MCF 10A (cell line): ENCODE measurements at places on chromosomes 1 and 21.

- DNase-seq = no peak
Observed at GRCh38 chr1:195886000-195886399, 722.2 kb downstream of the KCNT2 start.

DNA sequence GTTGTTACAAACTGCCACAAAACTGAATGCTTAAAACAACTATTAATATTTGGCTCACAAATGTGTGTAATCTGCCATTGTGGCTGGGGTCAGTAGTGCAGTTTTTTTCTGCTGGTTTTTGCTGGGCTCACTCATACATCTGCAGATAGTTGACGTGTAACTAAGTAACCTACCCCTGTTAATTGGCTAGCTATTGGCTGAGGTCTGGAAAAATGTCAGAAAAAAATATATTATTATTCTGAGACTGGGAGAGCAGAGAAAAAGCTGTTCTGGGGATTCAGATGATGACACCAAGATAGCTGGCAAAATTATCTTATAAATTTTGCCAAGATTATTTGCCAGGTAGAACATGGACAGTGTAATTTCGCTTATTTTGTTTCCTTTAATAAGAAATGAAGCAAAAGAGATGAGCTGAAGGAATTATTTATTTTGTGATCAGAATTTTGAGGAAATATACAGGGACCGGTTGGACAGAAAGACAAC, 616.1 kb upstream of the ADAMTS5 start:
- DNase-seq = no peak

GRCh38 chr21:33490991-33491372, 534 bp downstream of the DNAJC28 start:
- DNase-seq = no peak

- DNase-seq = no peak
Observed at GRCh38 chr1:180353945-180354344, 123.9 kb downstream of the LHX4 start.

DNA sequence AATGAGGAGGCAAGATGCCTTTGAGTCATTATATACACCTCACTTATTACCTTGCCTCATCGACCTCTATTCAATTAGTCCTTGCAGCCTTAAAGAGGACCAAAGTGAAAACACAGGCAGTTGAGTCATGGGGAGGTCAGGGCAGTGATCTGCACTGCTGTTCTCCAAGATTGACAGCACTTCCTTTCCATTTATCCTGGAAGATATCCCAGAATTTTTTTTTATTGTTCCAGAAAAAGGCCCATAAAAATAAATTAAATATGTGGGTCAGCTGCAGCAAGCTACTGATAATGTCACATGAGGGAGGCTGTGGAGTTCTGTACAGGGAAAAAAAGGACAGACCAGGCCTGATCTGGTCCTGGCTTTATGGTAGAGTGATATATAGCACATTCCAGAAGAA, 33.2 kb upstream of the CDC42BPA start:
- DNase-seq = peak; percentile 77

- DNase-seq = peak; percentile 74
Observed at GRCh38 chr1:157932069-157932468, 61.4 kb upstream of the KIRREL1 start.

DNA sequence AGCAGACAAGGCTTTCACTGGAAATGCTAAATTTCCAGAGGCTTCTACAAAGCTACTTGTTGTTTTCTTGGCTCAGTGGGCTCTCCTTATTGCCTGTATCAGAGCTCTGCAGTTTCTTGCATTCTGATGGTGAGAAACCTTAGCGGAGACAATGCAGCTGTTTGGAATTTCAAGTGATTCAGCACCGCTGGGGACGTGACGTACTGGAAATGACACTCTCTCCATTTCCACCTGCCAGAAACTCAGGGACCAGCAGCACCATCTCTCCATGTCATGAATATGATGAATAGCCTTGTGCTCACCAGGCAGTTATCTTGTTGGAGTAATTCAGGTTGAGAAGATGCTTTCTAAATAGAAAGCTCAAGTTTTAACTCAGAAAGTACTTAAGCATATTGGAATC, 497.2 kb upstream of the DEPDC1 start:
- DNase-seq = no peak

- no peak for DNase-seq
Observed at GRCh38 chr1:199843861-199844260, 183.6 kb upstream of the NR5A2 start.

DNA sequence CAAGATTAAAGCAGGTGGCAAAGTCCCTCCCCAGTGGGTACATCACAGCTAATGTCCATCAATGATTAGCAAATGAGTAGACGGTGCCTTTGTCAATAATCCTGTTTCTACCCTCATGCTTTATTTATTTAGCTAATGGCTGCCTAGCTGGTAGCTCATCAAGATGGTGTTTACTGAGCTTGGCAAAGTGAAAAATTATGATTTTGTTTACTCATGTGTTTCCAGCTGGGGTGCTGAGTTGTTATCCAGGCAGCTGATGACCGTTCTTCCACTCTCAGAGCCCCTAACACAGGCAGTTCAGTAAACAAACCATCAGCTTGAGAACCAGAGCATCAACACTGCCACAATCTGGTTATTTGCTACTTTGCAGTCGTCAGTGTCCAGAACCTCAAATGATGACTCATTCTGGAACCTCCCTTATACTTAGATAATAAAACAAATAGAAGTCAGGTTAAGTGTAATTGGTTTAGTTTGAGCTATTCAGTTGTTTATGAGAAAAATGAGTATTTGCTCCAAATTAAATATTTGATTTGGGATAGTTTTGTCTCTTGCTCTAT, 163.9 kb downstream of the ST6GALNAC5 start:
- peak; percentile 63 for DNase-seq

DNA sequence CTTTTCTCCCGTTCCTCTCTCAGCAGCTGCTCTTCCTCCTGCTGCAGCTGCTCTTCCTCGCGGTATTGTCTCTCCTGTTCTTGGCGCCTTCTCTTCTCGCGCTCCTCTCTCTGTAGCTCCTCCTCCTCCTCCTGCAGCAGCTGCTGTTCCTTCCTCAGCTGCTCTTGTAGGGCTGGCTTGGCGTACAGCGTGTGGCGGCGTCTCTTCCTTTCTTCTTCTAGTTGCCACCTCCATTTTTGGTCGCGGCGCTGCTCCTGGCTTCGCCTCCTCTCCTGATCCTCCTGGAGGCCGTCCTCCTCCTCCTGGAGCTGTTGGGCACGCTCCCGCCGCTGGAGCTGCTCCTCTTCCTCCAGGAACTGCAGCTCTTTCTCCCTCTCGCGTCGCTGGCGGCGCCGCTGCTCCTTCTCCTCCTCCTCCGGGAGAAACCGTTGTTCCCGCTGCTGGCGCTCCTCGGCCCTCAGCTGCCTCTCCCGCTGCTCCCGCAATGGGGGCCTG, 4.8 kb downstream of the TCHH start:
- DNase-seq = peak; percentile 84

GRCh38 chr1:236160540-236161127, 18.3 kb downstream of the GPR137B start:
- no peak for DNase-seq

DNA sequence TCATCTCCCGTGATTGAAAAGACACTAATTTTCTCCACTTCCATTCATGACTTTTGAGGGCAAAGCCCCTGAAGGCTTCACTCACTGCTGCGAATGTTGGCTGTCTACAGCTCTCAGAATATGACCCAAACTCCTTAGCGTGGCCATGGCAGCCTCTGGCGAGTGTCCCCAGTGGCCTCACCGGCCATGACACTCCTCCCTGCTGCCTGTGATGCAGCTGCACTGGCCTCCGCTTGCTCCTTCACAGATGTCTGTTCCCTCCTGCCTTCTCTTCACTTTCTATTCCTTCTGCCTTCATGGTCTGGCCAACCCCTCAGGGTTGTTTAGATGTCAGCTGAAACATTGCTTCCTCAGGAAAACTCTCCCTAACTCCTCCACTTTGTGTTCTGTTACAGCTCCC, 30.8 kb upstream of the PTPRF start:
- no peak for DNase-seq

- no peak for DNase-seq
Observed at GRCh38 chr1:55437692-55438091, 222.5 kb upstream of the USP24 start.

DNA sequence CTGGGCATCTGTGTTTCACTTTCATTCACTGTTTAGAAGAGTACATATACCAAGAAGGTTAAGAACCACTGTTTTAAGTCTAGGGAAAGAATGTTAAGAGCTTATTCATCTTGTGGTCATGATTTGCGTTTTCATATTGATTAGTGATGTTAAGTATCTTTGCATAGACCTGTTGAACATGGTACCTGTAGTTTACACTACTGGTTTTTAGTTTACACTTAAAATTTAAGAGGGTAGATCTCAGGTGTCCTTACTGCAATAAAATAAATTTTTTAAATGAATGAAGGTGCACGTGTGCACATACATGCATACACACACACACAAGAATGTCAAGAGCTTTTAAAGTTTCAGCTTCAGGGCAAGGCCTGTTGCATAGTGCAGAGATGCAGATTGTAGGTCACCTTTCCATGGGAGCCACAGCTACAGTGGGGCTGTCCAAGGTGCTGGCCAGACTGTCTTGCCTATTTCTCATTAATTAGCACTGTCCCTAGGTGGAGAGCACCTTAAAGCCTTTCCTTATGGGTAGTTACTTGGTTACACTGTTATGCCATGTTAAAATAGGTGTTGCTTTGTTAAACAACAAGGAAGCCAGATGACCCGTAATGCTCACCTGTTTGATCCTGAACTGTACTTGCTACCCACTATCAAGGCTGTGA, 543.0 kb upstream of the DAB1 start:
- DNase-seq = peak; percentile 40

DNA sequence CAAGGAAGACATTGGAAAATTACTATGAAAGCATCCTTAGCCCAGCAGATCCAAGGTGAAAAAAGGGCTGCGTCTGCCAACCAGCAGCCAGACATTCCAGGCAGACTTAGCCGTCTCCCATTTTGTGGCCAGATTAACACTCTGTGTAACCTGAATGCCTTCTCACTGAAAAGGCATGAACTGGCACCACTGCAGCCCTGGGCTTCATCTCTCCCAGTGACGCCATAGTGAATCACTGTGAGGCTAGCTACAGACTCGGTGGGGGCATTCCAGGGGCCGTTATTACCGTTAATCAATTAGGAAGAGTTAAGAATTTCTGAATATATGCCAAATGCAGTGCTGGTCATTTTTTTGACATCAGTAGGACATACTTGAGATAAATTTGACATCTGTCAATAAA, 627.4 kb downstream of the LMO4 start:
- DNase-seq = peak; percentile 73

DNA sequence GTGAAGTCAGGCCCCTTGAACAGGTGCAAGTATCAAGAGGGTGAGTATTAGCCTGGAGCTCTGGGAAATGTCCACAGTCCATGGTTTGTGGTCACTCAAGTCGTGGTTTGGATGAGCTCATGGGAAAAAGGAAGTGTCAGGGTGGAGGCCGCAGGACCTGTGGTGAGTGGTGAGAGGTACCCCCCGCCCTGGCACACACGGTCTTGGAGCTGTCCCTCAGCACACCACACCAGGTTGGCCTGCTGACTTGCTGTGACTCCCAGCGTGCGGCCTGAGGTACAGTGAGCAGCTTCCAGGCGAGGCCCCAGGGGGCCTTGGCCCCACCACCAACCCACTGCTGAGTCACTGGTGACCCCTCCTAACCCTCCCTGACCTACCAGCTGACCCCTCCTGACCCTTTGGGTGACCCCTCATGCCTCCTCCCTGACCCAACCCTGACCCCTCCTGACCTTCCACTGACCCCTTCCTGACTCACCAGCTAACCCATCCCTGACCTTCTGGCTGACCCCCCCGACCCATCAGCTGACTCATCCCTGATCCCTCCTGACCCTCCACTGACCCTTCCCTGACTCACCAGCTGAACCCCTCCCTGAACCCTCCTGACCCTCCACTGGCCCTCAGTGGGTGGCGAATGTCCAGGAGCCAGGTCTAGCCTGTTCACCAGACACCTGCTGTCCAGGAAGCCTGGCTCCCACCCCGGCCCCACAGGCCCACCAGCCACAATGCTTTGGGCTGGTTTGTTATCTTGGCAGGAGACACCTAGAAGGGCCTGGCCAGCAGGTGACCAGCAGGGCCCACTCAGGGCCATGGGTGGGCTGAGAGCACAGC, 34.8 kb upstream of the RNF187 start:
- DNase-seq = no peak

- DNase-seq = peak; percentile 50
Observed at GRCh38 chr1:197526736-197527371, 248.4 kb downstream of the DENND1B start.

- no peak for DNase-seq
Observed at GRCh38 chr21:30997541-30997940, 40.7 kb downstream of the KRTAP19-8 start.

DNA sequence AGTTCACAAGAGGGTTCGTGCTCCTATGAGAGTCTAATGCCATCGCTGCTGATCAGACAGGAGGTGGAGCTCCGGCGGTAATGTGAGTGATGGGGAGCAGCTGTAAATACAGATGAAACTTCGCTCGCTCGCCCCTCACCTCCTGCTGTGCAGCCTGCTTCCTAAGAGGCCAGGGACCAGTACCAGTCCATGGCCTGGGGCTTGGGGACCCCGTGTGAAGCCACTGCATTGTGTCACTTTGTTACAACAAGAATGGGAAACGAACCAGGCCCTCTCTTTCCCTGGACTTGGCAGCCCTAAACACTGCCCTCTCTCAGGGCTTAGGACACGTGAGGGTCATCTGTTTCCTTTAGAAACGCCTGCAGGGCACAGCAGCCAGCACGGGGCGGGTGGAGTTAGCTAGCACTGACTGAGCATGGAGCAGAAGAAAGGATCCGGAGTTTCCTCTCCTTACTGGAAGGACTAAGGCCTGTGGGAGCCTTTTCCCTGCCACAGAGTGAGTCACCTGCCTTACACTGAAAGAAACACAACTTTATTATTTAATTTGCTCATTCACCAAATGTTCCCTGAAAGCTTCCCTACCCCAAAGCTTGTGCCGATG, 185.2 kb upstream of the TMEM51 start:
- DNase-seq = peak; percentile 48

- DNase-seq = peak; percentile 49
Observed at GRCh38 chr1:46333300-46334029, 7.1 kb upstream of the NSUN4 start.

- DNase-seq = no peak
Observed at GRCh38 chr1:94154989-94155388, 34.0 kb upstream of the ABCA4 start.

GRCh38 chr1:88877911-88878310, 13.5 kb downstream of the GTF2B start:
- no peak for DNase-seq

GRCh38 chr1:240602189-240602588, 9.8 kb downstream of the GREM2 start:
- no peak for DNase-seq

- DNase-seq = no peak
Observed at GRCh38 chr1:152313970-152314369, 11.1 kb downstream of the FLG start.

- DNase-seq = peak; percentile 66
Observed at GRCh38 chr1:204313675-204314074, 46.1 kb downstream of the PLEKHA6 start.

GRCh38 chr1:107530543-107530942, 389.7 kb downstream of the NTNG1 start:
- DNase-seq = peak; percentile 67

DNA sequence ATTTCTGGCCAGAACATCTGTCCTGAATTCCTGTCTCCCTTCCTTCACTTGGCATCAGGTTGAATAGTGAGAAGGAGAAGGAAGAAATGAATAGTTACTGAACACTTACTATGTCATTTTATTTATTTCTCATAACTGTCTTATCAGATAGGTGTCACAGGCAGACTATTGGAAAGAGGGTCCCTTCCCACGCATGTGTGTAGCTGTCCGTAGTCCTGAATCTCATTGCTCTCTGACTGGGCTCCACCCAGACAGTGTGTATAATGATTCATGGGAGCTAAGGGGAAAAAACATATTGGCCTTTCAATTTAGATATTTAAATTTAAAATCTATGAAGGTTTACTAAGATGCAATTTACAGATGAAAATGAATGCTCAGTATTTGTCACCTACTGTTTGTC, 86.1 kb downstream of the OMA1 start:
- DNase-seq = peak; percentile 40

GRCh38 chr1:207069858-207070506, 16.9 kb downstream of the PFKFB2 start:
- DNase-seq = no peak
